ENCODE measurements at places on chromosomes 1 and 21.

GRCh38 chr1:27018316-27018715, 5.7 kb upstream of the TENT5B start:
- DNase-seq = no peak

- DNase-seq = no peak
Observed at GRCh38 chr1:3054474-3054873, 14.5 kb upstream of the PRDM16 start.

DNA sequence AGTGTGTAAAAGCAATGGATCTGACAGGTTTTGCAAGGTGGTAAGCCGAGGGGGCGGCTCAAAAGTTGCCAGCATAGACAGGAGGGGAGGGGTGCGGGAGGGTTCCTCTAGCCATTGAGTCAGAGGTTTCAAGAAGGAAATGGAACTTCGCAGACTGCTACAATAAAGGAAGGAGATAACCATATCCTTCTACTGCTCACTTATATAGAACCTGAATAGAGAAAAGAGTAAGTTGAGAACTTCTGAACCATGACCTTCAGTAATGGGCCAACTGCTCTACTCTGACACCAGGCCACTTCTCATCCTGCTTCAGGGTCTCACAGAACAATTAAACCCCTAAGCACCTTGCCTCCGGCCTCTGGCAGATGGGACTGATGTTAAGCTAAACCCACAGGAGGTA, 26.3 kb upstream of the BCAR3 start:
- no peak for DNase-seq

DNA sequence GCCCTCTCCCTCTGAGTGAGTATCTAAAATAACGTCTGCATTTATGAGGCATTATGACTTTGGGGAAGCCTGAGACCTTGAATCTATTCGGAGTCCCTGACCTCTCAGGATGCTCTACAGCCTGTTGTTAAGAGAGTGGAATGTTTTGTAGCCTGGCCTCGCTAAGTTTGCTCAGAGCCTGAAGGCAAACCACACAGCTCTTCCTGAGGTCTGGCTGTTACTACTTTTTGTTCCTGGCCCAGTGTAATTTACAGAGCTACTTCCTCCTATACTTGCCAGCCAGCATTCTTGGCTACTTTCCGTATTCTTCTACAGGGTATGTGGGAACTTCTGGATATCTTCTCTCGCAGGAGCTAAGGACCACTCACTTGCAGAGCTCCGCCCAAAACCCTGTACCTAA, 3.6 kb upstream of the ZMYM4 start:
- DNase-seq = no peak

GRCh38 chr1:92969517-92969916, 8.3 kb upstream of the DIPK1A start:
- DNase-seq = no peak

DNA sequence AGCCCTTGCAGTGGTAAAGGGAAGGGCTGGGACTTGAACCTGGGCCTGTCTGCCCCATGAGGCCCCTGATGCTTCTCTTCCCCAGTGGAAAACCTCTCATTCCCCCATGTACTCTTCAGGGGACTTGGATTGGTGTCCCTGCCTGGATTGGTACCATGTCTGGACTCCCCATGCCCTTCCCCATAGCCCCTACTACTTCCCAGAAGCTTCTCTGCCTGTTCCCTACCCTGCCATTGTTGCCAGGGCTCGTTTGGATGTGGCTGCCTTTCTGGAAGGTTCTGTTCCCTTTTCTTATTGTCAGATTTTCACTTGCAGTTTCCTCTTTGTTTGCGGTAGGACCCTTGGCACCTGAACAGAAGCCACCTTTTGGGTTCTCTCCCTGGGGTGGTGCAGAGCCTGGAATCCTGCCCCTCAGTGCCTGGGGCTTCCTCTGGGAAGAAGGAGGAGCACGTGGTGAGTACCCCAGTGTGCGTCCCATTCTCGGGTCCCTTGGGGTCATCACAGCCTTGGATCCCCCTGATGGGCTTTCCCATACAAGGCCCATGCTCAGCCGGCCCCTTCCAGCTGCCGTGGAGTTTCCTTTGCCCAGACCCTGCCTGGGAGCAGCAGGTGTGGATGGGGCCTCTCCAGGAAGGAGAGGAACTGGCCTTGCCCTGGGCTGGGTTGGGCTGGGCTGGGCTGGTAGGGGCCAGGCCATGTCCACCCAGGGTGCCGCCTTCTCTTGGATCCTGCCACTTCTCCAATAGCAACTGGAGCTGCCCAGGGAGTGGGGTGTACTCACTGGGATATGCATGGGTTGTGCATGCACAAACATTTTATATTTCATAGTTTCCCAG, 281.1 kb downstream of the PTPRU start:
- no peak for DNase-seq

DNA sequence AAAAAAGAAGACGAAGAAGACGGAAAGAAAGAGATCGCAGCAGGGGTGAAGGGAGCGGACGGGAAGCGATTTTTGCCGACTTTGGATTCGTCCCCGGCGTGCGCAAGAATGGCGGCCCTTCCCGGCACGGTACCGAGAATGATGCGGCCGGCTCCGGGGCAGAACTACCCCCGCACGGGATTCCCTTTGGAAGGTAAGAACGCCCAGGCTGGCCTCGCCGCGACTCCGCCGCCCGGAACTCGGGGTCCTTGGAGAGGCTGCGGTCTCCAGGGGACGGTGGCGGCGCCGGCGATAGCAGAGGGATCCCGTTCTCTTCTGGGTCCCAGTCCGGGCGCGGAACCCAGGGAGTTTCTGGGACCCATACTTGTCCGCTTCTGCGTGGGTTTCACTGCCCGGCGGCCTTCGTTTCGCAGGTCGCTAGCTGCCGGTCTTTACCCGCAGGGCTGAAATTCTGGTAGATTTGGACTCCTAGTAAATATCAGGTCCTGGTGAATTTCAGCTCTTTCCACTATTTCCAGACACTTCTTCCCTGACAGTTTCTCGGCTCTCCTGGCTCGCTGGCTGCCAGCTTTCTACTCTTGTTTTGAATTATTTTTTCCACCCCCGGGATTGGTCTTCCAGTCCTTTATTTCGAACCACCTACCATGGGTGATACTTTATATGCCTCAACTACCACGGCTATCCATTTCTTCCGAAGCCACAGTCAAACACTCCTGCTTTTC, 1.0 kb downstream of the PAX7 start:
- no peak for DNase-seq

GRCh38 chr1:193498088-193498655, 311.8 kb upstream of the B3GALT2 start:
- DNase-seq = no peak

DNA sequence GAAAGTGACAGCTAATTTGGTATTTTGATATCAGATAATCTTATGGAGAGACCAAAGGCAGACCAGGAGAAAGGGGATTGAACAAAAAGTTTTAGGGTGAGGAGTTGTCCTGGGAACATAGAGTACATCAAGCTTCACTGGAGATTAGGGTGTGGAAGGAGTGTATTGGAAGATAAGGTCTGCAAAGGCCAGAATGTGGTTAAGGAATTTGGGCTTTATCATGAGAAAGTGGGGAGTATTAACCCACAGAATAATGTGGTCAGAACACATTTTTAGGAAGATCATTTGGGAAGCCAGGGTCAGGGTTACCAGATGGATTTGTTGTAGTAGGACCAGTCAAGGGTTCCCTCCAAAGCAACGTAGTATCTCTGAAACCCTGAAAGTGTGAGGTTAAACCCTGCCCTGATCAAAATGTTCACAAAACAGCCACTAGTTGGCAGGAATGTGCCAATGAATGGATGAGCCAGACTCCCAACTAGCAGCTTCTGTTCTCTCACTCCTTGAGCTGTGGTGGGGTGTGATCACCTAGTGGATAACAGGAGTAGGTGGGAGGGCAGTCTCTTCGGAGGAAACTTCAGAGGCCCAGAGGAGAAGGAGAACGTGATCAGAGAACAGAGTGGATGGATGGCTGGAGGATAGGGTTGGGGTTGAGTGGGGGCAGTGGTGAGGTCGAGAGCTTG, 35.8 kb downstream of the SLC2A1 start:
- peak; percentile 72 for DNase-seq

GRCh38 chr1:160353223-160353622, 10.0 kb downstream of the NCSTN start:
- DNase-seq = no peak
